ENCODE measurements at places on chromosomes 2 and 18.

- no peak for DNase-seq
These were observed 70.6 kb downstream of the CCDC178 start for GRCh38 chr18:33369711-33370449.

- DNase-seq = no peak
These were observed 305.5 kb downstream of the PTPRM start for GRCh38 chr18:7872569-7872968.

DNA sequence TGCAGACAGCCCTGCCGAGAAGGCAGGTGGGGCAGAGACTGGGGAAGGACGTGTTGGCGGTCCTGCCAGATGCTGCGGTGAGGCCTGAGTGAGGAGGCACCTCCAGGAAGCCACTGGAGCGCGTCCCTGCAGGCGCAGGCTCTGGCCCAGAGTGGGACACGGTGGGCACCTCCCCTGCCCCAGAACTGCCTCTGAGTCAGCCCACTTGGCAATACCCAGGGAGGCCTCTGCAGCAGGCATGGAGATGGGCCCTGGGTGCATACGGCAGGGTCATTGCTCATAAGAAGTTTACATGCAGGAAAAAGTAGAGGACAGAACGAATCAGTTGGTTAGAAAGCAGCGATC, 195.9 kb downstream of the TFCP2L1 start:
- no peak for DNase-seq

DNA sequence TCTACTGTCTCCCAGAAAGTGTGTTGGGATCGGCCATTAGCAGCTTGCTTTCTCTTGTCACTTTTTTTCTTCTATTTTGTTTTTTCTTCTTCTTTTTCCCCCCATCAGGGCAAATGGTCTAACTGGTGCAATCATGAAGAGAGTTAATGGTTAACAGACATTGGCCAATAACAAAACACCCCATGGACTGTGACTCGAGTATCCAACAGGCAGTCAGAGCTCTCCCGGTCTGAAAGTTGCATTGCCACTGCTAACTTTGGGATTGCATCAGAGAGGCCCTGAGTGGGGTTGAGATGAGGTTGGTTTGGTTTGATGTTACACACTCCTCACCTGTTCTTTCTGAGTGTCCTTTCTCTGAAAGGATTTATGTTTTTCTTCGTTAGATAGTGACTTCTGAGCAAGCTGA, 12.9 kb upstream of the SNORC start:
- no peak for DNase-seq

GRCh38 chr2:128282246-128282975, 36.3 kb downstream of the HS6ST1 start:
- no peak for DNase-seq

- no peak for DNase-seq
These were observed 105.2 kb upstream of the OTOS start for GRCh38 chr2:240245706-240246105.

DNA sequence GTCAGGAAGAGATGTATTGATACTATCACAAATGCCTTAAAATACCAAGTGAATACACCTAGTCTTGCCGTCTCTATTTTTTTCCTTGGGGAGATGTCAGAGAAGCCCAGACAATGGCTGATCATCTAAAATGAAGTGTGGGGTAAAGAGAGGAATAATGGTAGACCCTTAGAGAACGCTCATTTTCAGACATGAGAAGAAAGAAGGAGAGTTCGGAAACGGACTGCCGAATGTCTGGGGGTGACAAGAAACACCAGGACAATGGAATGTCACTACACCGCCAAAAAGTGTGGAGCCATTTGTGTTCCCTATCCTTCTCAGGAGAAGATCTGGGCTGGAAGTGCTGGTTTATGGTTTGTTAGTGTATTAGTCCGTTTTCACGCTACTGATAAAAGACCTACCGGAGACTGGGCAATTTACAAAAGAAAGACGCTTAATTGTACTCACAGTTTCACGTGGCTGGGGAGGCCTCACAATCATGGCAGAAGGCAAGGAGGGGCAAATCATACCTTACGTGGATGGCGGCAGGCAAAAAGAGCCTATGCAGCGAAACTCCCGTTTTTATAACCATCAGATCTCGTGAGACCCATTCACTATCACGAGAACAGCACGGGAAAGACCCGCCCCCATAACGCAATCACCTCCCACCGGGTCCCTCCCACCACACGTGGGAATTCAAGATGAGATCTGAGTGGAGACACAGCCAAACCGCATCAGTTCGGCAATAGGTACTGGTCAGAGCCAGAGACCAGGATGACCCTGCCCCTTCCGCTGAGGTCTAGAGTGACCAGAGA, 743.7 kb downstream of the GALR1 start:
- no peak for DNase-seq

DNA sequence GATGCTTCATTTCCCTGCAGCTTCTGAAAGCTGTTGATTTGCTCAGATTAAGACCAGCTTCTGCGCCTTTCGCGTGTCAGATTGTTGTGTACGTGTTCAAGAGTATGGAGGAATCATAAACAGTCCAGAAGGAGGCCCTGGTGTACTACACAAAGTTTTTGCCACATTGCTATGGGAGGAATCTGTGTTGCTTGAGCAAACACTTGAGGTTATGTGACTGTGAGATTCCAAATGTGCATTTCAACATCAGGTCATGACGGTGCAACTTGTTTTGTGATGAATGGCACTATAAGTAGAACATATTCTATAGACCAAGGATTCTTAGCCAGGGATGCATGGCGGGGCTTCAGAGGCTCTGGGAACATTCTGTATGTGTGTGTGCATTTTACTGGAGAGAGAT, 35.0 kb downstream of the SRSF7 start:
- DNase-seq = no peak

GRCh38 chr18:8778386-8778785, 73.0 kb downstream of the MTCL1 start:
- DNase-seq = no peak

GRCh38 chr2:217489145-217489960, 513.4 kb downstream of the TNS1 start:
- no peak for DNase-seq

DNA sequence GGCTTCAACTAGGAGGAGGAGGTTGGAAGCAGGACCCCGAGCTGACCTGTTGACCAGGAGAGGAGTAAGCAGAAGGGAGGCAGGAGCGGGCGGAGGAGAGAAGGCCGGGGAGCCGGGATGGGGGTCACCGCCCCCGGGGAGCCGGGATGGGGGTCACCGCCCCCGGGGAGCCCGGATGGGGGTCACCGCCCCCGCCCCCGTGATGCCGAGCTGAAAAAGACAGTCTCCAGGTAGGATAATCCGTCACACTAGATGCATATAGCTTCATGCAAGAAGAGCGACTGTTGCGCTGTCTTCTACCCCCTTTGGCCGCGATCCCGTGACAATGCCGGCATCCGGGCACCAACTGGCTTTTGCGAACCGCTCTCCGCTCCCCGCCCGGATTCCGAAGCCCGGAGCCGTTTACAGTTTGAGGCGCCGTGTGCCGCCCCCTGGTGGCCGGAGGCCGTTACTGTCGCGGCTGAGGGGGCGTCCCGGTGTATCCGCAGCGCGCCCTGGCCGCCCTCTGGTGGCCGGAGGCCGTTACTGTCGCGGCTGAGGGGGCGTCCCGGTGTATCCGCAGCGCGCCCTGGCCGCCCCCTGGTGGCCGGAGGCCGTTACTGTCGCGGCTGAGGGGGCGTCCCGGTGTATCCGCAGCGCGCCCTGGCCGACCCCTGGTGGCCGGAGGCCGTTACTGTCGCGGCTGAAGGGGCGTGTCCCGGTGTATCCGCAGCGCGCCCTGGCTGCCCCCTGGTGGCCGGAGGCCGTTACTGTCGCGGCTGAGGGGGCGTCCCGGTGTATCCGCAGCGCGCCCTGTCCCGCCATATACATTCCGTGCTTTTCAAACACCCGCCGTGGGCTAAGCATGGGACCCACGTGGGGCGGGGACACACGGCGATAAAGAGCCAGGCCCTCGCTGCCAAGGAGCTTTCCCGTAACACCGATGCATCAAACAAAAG, 89.6 kb downstream of the ACTR3 start:
- DNase-seq = peak; percentile 74
